Activated naive CD8-positive, alpha-beta T cell treated with anti-CD3 and anti-CD28 coated beads for 36 hours (primary cell): ENCODE measurements at places on chromosomes 11 and 22.

- no peak for DNase-seq
These were observed 48.7 kb downstream of the CWC15 start for GRCh38 chr11:94924612-94925011.

GRCh38 chr22:43827926-43828724 is 16.0 kb upstream of the EFCAB6 start:
- DNase-seq, result no peak

DNA sequence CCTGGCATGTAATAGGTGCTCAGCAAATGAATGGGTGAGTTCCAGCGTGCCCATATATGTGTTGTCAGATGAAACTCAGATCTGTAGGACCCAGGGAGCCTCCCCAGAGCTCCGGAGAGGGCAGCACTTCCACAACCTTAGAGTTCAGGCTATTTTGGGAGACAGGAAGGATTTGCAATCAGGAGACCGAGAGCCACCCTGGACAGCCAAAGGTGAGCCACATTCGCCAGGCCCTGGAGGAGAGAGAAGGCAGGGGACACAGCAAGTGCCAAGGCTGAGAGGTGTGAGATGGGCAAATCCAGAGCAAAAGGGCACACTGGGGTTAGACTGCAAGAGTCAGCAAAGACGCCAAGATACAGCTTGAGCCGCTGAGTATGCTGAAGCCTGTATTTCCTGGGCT is 66.4 kb downstream of the CD82 start:
- no peak for DNase-seq

- peak; percentile 64 for DNase-seq
These were observed 583 bp downstream of the TAF1D start for GRCh38 chr11:93740730-93741093.

- no peak for DNase-seq
These were observed 24.8 kb upstream of the CYB5R3 start for GRCh38 chr22:42673898-42674401.

DNA sequence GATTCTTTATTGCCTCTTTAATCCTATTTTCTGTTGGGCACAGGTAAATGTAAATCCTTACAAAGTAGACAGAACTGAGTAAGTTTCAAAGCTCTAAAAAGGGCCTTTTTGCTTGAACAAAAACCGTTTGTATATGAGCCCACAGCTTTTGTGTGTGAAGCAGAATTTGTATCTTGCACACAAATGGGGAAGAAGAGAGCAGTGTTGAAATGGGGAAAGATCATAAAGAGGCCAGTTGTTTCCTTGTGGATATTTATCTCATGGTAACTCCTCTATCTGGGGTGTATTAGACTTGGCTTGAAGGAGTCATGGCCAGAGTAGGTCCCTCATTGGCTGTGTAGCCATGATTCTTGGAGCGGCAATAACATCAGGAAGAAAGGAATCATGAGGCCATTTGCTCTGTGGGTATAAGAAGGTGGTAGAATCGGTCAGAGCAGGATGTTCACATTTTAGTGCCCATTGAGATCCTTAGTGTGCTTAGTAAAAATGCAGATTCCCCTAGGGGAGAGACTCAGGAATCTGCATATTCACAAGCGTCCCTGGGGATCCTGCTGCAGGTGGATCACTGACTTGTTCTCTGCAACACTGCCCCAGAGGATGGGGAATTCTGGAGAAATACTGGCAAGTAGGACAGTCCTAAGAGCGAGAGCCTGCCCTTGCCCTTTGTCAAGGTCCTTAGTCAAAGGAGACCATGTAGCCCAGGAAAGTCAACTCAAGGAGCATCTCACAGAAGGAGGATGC is 126.5 kb downstream of the LDLRAD3 start:
- no peak for DNase-seq

- DNase-seq, result no peak
These were observed 34.7 kb downstream of the MMP20 start for GRCh38 chr11:102590276-102591049.

DNA sequence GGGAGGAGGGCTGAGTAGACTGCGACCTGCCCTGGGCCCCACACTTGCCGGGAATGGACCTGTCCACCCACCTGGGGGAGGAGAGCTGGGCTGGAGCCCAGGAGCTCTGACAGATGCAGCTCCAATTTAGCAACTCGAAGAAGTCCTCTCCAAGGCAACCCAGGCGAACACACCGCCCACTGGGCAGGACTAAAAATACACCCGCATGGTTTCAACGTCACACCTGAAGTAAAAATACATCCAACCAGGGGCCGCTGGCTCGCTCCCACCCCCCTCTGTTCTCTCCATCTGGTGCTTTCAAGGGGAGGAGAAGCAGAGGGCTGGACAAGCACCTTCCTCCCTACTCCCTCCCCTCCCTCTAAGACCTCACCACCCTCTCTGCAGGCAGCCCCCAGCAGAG is 119.9 kb downstream of the FEZ1 start:
- no peak for DNase-seq

DNA sequence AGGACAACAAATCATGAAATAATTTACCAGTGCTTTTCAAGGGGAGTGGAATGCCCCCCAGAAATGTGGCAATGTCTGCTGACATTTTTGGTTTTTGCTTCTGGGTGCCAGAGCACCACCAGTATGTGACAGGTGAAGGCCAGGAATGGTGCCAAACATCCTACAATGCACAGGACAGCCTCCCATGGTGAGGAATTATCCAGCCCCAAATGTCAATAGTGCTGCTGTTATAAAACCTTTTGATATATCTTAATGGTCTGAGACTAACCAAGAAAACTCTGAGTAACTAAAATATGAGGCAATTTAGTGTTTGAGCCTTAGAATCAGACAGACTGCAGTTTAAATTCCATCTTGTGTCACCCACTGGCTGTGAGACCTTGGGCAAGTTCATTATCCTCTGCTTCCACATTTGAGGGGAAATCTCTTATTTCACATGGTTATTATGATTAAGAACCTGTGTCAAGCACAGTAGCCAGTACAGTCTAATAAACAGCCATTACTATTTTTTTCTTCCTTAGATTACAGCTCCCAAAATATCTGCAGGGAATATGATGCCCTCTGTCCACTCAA is 69.5 kb downstream of the AMBRA1 start:
- no peak for DNase-seq

DNA sequence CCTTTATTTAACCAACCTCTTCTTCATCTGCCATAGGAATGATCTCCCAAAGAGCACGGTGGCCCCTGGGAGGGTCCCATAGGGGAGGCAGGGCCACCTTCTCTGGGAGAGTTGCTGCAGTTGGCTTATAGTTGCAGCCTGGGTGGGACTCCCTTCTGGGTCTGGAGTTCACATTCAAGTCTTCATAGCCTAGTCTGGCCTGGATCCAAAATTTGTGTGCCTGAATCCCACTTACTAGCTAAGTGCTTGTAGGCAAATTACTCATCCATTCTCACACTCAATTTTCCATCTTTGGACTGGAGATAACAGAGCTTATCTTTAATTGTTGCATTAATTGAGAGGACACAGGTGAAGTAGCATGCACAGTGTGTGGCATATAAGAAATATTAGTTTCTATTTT is 163.6 kb downstream of the GRIK4 start:
- no peak for DNase-seq

DNA sequence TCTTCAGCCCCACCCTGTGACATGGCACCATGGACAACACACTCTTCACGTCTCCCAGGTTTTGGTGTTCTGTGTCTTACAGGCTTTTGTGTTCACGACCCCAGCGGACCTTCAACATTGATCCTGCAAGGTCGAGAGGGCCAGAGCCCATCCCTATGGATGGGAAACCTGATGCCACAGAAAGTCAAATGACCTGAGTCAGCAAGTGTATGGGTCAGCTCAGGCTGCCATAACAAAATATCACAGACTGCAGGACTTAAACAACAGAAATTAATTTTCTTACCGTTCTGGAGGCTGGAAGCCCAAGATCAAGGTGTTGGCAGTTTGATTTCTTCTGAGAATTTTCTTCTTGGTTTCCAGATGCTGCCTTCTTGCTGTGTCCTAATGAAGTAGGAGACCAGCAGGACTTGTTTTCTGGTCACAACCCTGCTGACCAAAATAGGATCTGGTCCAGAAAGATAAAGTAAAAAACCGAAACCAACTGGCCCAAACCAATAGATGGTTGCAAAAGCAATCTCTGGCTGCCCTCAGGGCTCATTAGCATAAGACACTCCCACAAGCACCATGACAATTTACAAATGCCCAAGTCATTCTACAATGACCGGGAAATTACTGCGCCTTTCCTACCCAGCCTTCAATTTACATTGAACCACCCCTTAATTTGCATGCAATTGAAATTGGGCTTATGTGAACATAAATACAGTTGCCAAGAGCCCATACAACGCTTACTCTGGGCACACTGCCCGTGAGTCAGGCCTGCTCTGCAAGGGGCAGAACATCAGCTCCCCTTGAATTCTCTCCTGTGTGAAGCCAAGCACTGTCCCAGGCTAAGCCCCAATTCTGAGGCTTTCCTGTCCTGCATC is 113.9 kb downstream of the RPS6KA4 start:
- DNase-seq, result no peak

GRCh38 chr11:128633384-128633965 is 46.1 kb upstream of the ETS1 start:
- no peak for DNase-seq

DNA sequence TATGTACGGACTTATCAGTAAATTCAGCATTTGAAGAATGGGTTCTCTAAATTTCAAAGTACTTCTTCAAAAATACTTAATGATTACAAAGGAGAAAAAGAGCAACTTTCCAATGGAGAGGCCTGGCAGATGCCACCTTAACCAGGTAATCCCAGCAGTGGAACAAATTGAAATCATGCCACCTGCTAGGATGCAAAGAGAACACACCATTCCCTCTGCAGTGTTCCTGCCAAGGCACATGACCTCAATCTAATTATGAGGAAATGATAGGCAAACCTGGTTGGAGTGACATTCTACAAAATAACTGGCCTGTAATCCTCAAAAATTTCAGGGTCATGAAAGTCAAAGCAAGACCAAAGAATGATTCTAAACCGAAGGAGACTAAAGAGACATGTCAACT is 21.5 kb downstream of the TNRC6B start:
- DNase-seq, result no peak

DNA sequence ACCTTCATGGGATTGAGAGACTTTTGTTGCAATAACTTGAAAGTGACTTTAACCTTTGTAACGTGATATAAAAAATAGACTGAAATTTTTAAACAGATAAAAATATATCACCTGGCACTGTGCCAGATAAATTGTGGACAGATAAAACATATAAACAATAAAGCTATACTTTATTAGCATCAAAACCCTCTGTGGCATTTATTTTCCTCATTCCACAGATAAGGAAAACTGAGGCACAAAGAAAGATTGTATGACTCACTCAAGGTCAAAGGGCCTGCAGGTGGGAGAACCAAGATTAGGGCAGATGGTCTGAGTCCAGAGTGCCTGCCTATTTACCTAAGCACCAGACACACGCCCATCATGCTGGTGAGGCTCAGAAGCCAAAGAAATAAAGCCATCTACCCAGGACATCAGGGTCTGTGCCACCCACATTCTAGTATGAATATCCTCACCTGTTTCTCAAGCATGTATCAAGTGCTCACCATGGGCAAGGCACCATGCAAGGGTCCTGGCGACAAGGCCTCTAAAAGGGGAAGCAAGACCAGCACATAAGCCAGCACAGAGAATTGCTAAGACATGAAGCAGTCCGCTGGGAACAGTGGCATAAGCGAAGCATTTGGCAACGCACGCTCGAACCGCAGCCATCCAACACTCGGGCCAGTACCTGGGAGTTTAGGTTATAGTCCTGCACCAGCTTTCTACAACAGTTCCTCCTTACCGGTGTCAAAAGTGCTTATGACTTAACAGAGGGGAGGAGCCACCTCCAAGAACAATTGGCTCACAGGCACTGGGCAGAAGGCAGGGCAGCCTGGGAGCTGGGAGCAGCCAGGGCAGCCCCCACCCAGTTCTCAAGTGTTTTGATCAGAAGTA is 17.6 kb downstream of the MYH9 start:
- no peak for DNase-seq

DNA sequence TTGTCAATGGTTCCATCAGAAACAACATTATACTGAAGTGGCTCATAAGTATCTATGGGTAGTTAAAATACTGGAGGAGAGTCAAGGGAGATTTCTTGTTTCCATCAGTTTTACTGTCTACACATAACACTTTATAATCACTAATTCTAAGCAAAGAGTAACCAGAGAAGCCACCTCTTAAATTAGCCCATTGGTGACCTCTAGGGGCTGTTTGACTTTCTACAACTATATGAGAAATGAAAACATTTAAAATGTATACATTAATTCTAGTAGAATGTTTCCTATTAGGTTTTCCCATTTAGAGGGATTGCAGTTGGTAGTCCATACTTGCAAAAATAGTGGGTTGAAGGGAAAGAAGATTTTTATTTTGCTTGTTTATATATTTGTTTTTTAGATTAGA is 504.3 kb downstream of the FAM181B start:
- no peak for DNase-seq

GRCh38 chr11:69953356-69953755 is 124.8 kb upstream of the ANO1 start:
- DNase-seq, result no peak

- no peak for DNase-seq
These were observed 75.8 kb upstream of the NOX4 start for GRCh38 chr11:89566972-89567371.
